Activated naive CD4-positive, alpha-beta T cell treated with anti-CD3 and anti-CD28 coated beads, Interleukin-2, amount 10 ng/mL, durations not matched to agents 7 days and 5 days (primary cell): ENCODE measurements at places on chromosomes 4 and X.

DNA sequence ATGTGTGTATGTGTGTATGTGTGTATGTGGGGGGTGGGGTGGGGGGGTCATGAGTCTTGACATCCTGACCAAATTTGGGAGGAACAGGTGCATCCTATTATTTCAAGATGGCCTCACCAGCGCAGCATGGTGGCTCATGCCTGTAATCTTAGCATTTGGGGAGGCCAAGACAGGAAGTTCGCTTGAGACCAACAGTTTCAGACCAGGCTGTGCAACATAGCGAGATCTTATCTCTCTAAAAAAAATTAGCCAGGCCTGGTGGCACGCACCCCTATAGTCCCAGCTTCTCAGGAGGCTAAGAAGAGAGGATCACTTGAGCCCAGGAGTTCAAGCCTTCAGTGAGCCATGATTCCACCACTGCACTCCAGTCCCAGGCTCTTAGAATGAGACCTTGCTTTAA, 47.0 kb upstream of the DHRSX start:
- no peak for DNase-seq

- DNase-seq, result no peak
These were observed 161.7 kb downstream of the EMCN start for GRCh38 chr4:100356172-100356571.

DNA sequence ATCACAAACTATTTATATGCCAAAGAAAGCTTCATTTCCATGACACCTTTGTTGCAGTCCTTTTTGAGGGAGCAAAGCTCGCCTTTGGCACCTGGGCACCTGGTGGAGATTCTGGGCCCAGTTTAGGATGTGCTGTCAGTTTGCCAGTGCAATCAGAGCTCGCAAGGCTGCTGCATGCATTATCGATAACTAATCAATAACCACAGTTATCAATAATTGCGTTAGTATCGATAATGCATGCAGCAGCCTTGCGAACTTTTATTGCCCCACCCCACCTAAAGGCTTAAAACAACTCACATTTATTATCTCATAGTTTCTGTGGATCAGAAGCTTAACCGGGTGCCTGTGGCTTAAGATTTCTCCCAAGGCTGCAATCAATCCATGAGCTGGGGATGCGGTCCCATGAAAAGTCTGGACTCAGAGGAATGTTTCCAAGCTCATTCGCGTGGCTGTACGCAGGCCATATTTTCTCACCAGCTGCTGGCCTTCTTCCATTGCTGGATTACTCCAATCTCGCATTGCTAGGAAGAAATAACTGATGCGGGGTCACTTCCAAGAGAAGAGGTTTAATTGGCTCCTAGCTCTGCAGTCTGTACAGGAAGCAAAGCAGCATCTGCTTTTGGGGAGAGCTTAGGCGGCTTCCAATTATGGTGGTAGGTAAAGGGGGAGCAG, 6.2 kb upstream of the AFAP1 start:
- DNase-seq, result no peak

GRCh38 chrX:11040996-11041395, 70.1 kb upstream of the HCCS start:
- no peak for DNase-seq

DNA sequence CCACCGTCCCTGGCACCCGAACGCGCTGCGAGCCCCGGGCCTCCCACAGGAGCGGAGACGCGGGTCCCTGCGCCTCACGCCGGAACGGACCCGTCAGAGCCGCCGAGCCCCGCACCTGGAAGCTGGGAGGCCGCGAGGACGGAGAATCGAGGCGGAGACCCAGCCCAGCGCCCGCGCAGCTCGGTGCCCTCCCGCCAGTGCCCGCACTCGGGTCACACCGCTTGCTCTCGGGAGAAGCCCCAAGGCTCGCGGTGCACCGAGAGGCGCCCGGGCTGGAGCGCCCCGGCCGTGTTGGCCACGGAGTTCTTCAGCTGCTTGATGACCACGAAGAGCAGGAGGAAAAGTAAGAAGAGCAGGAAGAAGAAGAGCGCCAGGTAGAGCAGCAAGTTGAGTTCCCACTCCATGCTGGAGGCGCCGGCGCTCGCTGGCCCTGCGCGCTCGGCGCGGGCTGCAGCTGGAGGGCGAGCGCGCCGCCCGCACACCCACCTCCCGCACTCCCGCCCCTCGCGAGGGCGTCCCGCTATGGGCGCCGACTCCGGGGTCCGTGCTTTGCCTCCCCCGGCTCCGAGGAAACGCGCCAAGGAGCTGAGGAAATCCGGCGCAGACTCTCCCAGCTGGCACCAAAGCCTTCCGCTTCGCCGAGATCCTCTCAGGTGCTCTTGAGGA, at the start of gene SMIM43:
SMIM43 (minus strand) TSS at position 463 of the 666 bp plus-strand sequence; CDS start at position 404, 59 bp downstream.
- no peak for DNase-seq

- DNase-seq, result no peak
These were observed 241.4 kb upstream of the CLNK start for GRCh38 chr4:10925996-10926395.

DNA sequence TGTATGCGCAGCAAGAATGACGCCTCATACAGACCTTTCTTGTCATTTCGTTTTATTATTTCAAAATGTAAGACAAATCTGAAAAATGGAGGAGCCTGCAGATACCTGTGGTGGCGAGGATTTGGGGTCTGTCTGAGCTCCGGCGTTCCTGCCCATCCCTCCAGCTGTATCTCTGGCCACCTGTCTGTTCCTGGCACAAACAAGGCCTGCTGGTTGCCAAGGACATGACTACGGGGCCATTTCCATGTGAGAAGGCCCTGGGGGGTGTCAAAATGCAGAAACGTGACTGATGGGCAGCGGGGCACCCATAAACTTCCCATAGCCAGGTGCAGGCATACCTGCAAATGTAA, 591 bp upstream of the TSPAN7 start:
- no peak for DNase-seq

DNA sequence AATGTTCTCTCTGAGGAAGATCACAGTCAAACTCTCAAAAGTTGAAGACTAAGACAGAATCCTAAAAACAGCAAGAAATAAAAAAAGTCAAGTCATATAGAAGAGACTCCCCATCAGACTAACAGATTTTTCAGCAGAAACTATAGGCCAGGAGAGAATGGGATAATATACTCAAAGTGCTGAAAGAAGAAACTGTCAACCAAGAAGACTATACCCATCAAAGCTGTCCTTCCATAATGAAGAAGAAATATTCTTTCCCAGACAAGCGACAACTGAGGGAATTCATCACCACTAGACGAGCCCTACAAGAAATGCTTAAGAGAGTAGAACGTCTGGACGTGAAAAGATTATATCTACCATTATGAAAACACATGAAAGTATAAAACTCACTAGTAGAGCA, 22.0 kb downstream of the TLR6 start:
- DNase-seq, result no peak

DNA sequence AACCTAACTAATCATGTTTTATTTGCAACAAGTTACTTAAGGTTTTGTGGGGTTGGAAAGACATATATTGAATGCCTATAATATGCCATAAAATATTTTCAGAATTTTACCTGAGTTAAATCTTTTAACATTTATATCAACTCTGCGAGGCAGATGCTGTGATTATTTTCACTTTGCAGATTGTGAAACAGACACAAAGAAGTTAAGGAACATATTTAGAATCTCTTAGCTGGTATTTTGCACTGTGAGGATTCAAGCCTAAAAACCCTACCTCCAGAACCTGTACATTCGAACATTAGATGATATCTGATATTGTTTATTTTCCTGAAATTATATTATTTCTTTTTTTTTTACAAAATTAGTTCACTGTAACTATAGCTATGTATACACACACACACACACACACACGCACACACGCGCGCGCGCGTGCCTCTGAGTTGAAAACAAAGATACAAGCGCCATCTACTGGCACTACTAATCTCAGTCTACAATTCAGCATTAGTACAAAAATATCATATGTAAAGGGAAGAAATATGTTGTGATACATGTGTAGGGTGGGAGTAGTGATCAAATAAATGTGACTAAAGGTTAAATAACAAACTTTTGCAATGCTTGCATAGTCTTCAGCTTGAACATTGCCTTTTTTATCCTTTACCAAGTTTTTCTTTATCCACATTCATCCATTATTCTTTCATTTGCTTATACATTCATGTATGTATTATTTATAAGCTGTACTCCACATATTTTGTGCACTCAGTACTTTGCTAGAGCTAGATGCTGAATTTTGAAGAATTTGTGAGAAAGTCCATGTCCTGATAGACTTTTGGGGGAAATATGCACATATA, 61.5 kb downstream of the ANXA10 start:
- DNase-seq, result peak; percentile 70

- DNase-seq, result no peak
These were observed 32.2 kb downstream of the ZNF275 start for GRCh38 chrX:153366119-153366518.

DNA sequence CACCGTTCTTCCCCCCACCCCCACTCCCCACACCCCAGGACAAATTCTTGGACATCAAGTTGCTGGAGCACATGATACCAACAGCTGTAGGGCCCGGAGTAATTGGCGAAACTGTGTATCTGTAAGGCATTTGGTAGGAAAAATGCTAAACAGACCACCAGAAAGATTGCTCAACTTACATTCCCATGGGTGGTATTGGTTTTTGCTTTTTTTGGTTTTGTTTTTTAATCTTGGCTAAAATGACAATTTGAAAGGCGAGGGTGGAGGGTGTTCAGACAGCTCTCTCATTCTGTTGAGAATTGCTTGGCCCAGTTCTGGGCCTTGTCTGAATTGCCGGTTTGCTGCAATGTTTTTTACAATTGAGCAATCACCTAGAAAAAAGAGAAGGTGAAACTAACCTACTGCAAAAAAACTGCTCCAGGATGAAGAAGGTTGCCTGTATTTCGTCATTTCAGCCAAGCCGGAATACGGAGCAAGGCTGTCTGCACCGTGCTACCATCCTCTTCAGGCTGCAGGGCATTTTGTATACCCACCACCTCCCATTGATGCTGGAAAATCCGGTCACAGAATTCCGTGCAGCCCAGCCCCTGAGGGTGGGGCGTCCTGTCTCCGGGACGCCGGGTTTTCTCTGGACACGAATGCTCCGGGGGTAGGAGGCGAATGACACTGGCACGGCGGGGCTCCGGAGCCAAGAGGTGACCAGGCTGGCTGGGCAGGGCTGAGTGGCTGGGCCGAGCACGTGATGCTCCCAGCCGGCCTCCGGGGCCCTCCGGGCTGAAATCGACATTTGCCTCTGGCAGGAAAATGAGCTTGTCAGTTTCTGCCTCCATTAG, at the start of gene CLCN4:
CLCN4 (plus strand) TSS at position 777 of the 833 bp plus-strand sequence. CDS start 28,058 bp downstream, outside the sequence.
- DNase-seq, result no peak

- DNase-seq, result no peak
These were observed 781.8 kb downstream of the FAM133A start for GRCh38 chrX:94455782-94456181.

DNA sequence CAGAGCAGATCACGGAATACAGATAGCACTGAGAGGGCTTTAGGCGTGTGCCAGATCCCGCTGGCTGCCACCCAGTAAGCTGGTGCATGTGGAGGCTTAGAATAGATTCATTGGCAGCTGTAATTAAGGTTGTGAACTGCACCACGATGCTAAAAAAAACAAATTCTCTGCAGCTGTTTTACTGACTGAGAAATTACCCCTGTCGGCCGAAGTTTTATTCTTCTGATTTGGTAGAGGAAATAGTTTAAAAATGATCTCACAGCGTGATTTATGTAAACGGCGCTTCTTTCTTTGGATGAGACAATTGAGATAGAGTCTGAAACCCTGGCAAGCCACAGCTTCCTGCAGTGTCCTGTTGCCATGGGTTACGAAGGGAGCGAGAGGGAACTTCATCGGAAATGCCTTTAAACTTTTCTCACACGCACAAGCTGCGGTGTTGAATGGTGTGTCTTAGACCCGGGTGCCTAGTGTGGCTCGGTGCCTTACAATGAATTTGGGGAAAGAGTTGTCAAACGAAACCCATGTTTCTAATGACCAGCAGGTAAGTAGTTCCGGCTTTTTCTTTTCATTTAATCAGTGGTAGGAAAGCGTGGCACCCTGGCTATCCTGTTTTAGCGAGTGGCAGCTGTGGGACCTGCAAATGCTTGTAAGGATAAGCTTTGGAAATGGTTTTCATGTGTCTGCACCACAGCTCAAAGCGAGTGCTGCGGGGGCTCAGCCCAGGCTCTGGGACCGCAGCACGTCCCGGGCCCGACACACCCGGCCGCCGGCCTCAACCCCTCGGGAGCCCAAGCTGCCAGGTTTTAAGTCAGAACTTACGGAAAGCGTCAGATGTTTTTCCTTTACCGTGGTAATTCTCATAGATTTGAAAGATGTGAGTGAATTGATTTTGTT, 71.7 kb upstream of the HGFAC start:
- peak; percentile 72 for DNase-seq

GRCh38 chrX:39630344-39630743, 467.4 kb downstream of the BCOR start:
- no peak for DNase-seq

DNA sequence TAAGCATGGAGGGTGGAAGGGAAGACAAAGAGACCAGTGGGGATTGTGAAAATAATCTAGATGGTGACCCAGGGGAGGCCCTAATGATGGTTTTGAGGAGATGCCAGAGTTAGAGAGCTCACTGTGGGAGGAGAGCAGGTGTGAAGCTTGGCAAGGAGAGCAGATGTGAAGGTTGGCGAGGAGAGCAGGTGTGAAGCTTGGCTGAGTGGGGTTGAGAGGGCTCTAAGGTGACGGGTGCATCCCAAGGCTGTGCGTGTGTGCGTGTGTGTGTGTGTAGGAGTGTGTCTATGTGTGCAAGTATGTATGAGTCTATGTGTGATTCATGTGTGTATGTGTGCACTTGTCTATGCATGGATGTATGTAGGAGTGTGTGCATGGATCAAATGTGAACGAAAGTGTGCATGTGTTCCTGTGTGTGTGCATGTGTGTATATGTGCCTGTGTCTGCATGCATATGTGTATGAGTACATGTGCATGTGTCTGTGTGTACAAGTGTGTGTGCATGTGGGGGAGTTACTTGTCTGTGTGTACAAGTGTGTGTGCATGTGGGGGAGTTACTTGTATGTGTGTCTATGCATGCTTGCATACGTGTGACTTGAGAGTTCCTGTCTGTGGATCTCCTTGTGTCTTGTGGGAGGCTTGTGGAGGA, 72.0 kb downstream of the EVC start:
- DNase-seq, result no peak
